ENCODE measurements at places on chromosomes 7 and 10.

GRCh38 chr7:126483972-126484371, 768.8 kb downstream of the GRM8 start:
- no peak for DNase-seq

GRCh38 chr10:72273410-72274212, at the start of gene DDIT4:
TSS of gene DDIT4 (plus strand) at chr10:72273924. CDS start at chr10:72274217, 293 bp downstream.
- DNase-seq, result peak; percentile 99

DNA sequence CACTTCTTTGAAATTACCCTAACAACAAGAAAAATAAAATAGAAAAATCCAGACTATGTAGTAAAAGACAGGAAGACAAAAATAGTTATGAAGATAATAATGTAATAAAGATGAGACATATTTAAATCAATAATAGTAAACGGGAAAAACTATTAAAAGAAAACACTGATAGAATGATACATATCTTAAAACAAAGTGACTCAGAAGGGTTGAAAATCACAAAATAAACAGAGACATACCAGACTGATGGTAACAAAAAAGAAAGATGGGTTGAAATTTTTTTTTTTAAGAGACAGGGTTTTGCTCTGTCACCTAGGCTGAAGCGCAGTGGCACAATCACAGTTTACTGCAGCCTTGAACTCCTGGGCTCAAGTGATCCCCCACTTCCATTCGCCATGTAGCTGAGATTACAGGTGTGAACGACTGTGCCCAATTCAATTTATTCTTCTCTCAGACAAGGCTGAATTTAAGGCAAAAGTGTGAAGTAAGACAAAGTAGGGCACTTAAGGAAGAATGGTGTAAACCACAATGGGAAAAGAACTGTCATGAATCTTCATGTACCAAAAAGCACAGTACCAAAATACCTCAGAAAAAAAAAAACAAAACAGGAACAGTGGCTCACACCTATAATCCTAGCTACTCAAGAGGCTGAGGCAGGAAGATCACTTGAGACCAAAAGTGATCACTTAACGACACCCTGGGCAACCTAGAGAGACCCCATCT, 47.4 kb downstream of the LMBR1 start:
- no peak for DNase-seq

- no peak for DNase-seq
Measured at GRCh38 chr7:95267754-95268153, 56.6 kb downstream of the PON1 start.

DNA sequence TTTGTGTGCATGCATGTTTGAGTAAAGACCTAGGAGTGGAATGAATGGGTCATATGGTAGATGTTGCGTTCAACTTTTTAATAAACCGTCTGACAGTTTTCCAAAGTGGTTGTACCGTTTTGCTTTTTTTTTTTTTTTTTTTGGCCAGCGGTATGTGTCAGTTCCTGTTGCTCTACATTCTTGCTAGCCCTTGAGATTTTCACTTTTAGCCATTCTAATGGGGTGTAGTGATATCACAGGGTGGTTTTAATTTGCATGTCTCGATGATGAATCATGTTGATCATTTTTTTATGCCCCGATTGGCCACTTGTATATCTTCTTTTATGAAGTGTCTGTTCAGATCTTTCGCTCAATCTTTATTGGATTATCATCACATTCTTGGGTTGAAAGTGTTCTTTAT, 320.7 kb downstream of the CAMK1D start:
- DNase-seq, result no peak

DNA sequence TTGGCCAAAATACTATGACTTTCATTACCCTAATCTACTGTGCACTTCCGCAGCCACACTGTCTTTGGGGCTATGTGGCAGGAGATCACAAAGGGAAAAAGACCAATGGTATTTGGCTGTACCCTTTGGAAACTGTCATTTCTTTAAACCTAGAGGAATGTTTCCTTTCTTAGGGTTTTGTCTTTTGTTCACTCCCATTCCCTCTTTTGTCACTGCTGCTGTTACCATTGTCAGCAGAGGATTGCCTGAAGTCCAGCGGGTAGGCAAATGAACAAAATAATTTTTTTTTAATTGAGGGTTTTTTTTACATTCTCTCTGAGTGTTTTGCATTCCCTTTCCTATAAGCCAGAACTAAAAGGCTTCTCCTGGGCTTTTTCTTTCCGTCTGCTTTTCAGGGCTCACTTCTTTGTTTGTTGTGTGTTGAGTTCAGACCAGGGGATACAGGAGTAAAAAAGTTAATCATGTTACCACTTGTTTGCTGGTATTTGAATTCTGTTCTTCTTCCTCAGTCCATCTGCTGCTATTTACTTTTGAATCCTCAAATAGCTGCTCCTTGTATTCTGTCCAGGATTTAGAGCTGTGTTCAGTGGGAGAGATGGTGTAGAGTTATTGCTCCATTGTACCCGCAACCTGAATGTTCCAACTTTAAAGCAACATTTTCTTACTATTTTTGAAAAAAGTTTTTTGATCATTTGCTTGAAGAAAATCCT, 374.6 kb downstream of the SUGCT start:
- DNase-seq, result no peak

GRCh38 chr7:18386607-18387006, 108.9 kb upstream of the HDAC9 start:
- no peak for DNase-seq

- DNase-seq, result no peak
Measured at GRCh38 chr7:155384751-155385150, 73.2 kb upstream of the EN2 start.

GRCh38 chr7:101936223-101936610, 118.8 kb downstream of the CUX1 start:
- no peak for DNase-seq

- no peak for DNase-seq
Measured at GRCh38 chr10:10256860-10257259, 760.8 kb upstream of the CELF2 start.

DNA sequence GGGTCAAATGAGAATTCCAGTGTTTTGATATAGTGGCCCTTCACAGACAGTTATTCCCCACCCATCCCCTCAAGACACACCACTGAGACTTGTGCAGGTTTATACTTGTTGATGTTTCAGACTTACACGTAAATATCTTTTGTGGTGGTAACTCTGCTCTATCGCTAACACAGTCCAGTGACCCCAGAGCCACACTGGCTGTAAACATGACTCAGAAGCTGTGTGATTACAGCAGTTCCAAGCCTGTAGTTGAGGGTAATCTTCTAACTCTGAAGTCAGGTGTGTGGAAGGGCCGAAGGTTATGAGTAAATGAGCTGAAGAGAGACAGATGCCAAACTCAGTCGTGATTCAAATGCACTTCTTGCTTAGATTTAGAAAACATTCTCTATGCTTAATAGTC, 19.4 kb downstream of the NOBOX start:
- no peak for DNase-seq

DNA sequence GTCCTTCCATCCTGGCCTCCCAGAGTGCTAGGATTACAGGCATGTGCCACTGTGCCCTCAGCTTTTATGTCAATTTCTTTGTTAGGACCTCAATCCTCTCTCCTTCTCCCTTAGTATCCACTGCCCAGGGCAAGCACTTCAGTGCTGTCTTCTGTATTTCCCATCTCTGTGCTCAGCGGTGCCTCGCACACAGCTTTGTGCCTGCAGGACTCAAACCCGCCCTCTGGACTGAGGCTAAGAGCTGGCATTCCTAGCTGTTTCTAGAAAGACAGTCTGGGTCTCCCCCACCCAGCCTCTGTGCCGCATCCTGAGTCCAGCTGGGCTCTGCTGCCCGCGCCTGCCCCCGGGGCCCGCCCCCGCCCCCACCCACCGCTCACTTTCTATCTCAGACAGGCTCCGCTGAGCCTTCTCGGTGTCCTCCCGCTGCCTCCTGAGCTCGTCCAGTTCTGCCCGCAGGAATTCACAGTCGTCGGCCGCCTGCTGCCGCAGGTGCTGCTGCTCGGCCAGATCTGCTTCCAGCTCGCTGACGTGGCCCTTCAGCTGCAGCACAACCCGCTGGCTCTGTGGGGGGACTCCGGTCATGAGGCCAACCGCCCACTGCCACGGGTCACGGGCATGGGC, 67.3 kb downstream of the SPDYE5 start:
- DNase-seq, result no peak

- DNase-seq, result no peak
Measured at GRCh38 chr7:25982684-25983083, 169.3 kb upstream of the NFE2L3 start.

GRCh38 chr7:30989824-30990672, 26.3 kb downstream of the GHRHR start:
- no peak for DNase-seq
